Activated naive CD4-positive, alpha-beta T cell treated with Interleukin-2 at 50 U/mL for 16 hours (primary cell): ENCODE measurements at places on chromosomes 2 and 18.

DNA sequence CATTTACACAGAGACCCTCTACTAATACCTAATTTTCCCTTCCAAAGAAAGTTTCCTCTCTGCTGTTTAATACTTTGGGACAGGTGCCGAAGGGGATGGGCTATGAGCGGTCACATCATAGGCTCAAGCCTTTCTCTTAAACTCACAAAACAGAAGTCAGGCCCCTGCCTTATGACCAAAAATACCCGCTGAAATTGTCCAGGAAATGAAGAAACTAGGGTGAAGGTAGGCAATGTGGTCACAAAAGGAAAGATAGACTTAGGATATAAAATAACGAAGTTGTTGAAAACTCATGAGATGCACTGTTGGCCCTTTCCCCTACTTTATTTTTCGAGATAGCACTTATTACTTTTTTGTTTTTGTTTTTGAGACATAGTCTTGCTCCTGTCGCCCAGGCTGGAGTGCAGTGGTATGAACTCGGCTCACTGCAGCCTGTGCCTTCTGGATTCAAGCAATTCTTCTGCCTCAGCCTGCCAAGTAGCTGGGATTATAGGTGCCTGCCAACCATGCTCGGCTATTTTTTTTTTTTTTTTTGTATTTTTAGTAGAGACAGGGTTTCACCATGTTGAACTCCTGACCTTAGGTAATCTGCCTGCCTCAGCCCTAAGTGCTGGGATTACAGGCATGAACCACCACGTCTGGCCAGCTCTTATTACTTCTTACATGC lies 16.3 kb downstream of the SLC8A1 start:
- no peak for DNase-seq

DNA sequence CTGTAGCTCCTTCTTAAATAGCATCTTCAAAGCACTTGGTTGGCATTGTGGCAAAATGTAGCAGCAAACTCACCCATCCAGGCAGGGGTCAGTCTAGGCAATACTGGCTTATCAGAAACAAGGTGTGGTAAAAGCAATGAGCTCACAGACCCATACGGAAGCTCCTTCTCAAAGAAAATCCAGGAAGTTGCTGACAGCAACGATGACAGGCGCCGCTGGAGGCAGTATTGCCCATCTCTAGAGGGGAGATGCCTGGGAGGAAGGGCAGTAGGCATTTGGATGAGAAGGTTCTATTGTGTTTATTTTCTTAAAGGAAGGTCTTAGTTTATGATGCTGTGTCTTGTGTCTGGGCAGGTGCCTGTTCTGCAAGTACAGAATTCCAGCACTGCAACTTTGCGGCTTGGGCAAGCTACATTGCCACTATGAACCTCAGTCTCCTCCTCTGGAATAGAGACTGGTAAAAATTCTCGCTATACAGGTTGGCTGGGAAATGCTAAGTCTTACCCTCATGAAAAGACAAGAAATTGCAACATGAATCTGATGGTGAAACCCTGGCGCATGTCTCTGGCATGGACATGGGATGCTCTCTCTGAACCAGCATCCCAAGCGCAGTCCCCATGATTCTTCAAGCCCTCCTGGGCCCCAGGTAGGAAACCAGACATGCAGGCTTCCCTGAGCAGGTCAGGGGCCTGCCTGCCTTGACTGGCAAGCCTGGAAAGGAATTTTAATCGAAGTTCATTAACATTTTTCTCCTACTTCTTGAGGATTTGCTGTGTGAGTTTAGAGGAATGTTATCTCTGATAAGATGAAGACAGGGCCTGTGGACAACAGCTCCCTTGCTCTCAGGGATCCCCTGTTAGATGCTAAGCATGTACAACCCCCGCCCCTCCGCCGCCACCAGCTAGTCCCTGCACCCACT lies 156.0 kb downstream of the TFCP2L1 start:
- DNase-seq: no peak

DNA sequence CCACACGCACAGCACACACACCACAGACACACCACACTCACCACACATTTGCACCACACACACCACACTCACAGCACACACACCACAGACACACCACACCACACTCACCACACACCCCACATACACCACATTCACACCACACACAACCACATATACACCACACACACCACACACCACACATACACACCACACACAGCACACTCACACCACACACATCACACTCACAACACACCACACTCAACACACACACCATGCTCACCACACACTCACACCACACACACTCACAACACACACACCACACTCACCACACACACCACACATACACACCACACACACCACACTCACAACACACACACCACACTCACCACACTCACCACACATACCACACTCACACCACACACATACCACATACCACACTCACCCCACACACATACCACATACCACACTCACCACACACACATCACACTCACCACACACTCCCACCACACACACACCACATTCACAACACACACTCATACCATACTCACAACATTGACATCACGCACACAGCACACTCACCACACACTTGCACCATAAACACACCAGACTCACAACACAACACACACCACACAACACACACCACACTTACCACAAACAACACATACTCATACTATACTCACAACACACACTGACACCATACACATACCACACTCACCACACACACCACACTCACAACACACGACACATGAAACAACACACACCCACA lies 60.0 kb downstream of the SDC1 start:
- DNase-seq: no peak

DNA sequence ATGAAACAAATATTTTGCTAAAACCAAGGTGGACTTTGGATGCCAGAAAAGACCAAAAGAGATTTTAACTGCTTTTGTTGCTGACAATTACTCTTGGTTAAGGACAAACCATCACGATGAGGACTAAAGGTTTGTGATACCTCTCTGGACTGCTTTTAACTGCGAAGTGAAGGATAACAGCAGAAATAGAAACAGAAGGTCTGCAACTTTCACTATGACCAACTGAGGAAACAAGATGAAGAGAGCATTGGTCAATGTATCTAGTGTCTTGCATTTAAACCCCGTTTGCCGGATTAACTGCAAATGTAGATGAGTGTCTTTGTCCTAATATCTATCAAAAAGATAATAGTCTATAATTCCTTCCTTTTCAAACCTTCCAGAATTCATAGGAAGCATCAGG lies 541.7 kb downstream of the ERBB4 start:
- no peak for DNase-seq

DNA sequence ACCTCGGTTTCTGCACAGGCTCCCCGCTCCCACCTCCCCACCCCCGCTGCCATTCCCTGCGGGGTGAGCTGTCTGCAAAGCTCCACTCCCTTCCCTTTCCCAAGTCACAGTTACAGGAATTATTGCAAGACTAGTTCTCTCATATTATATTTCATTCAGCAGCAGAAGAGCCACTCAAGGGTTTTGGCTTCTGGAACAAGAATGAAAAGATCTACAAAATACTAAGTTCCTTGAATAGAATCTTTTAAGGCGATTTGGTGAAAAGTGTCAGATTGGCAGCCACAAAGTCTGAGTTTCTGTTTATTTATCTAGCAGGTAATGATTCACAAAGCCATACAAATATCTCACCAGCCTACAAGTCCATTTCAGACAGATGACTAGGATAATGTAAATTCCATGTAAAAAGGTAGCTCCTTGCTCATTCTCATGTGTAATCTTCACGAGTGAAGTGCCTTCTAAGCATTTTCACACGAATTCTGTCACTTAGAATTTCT lies 221.9 kb upstream of the RBBP8 start:
- no peak for DNase-seq

DNA sequence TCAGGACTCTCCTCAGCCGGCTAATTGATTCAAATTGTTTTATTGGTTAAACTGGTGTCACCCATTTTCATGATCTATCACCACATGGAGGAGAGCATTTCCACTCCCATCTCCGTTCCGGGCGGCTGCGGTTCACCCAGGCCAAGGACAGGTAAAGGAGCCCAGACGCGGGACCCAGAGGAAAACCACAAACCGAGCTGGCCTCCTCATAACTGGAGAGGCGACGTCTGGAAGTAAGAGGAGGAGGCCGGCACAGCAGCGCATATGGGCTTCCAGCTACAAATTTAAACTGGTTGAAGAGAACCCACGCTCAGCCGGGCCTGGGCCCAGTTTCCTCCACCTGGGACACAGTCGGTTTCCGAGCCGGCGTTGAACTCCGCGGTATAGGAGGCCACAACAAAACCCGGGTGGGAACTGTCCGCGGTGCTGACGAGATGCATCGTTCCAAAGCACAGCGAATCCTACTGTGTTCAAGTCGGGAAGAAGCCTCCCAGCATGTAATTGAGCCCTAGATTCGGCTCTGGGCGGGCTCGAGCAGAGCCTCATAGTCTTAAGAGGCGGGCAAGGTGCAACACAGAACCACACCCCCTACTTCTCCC lies 3.0 kb upstream of the SKOR2 start:
- no peak for DNase-seq

DNA sequence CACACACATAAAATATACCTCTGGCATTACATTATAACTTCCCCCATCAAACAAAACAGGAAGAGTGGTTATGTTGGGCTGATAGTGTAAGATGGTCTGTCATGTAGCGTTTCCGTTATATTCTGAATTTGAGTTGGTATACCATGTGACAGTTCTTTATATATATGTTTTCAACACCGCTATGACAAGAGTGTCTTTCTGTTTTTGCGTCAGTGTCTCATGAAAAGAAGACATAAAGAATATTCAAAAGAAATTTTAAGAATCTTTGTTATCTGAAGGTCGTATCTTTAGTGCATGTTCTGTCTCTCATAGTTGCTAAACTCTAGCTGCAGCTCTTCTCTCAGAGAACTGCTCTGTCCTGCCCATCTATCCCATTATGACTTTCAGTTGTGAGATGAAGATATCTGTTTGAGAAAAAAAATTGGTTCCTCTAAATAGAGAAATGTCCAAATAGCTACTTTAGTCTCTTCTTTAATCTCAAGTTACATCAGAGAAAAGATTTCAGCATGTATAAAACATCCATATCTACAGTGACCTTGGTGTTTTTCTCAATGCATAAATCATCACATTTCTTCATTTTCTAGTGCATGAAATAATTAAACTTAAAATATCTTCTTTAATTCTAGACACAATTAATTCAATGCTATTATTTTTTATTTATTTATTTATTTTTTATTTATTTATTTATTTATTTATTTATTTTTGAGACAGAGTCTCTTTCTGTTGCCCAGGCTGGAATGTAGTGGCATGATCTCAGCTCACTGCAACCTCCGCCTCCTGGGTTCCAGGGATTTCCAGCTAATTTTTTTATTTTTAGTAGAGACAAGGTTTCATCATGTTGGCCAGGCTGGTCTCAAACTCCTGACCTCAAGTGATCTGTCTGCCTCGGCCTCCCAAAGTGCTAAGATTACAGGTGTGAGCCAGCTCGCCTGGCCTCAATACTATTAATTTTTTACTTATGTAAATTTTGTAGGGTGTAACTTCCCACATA lies 24.3 kb upstream of the PSME4 start:
- DNase-seq: no peak

- no peak for DNase-seq
Measured at GRCh38 chr2:113124181-113124961, 3.0 kb upstream of the IL1RN start.

GRCh38 chr2:9795071-9795470 lies 48.2 kb upstream of the TAF1B start:
- DNase-seq: no peak

GRCh38 chr2:152565884-152566727 lies 151.2 kb downstream of the PRPF40A start:
- no peak for DNase-seq

GRCh38 chr18:68233018-68233417 lies 481.9 kb downstream of the TMX3 start:
- DNase-seq: no peak

DNA sequence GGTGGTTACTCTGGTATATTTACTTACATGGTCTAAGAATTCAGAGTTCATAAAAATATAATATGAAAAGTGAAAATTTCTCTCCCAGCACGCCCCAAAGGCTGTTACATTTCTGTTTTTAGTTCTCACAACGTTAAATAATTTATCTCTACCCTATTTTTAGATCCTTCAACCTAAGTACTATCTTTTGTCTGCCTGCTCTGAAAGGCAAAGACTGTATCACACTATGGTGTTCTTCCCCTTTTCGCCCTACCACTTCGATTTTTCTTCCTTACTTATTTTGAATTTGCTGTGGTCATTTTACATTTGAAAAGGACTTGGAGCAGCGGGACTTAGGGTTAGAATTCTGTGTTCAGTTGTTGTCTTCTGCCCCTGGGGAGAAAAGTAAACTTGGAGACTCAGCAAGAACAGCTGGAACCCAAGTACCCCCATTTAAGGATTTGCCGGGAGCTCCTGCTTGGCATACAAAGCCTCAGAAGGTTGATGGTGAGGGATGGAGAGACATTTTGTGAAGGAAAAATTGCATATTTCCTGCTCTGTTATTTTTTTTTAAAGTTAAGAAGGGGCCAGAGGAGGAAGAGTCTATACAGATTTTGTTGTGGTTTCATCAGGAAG lies 19.0 kb downstream of the ADAM23 start:
- no peak for DNase-seq

DNA sequence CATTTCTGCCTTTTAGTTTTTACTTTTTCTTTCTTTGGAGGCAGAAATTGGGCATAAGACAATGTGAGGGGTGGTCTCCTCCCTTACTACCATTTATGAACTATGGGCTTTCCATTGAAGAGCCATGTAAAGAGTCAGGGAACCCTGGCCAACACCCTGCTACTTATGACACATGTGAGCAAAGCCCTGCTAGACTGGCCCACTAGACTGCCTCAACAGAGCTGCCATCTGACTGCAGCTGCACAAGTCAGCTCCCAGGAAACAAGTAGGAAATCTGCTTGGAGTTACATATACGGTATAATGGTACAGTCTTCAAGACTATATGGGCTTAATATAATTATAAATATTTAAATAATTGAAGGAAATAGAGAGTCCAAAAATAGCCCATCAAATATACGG lies 816.8 kb downstream of the TRIB2 start:
- no peak for DNase-seq

GRCh38 chr2:117519721-117520120 lies 294.8 kb upstream of the DDX18 start:
- no peak for DNase-seq

GRCh38 chr2:70570041-70570661 lies 16.5 kb upstream of the TGFA start:
- DNase-seq: no peak
